ENCODE measurements at places on chromosomes 5 and 9. TPM values are rescaled to one million over a fixed set of nuclear protein-coding genes. Genes with fewer than 3 reads are reported as not detected.

RRAGA gene
- total RNA-seq: 41.6 TPM

IFNB1 gene
- 0.26 TPM for total RNA-seq

PCDHGA7 gene
- total RNA-seq: 0.51 TPM

PFN3 gene
- not detected for total RNA-seq

MARCHF11 gene
- not detected for total RNA-seq

Measured in bronchial epithelial cell (primary cell).